ENCODE measurements at places on chromosomes 4 and X.

- no peak for DNase-seq
Measured at GRCh38 chr4:78551420-78552351, at the start of gene ANXA3. ANXA3 (plus strand) TSS chr4:78551770; CDS start chr4:78554474, 2,704 bp downstream.

DNA sequence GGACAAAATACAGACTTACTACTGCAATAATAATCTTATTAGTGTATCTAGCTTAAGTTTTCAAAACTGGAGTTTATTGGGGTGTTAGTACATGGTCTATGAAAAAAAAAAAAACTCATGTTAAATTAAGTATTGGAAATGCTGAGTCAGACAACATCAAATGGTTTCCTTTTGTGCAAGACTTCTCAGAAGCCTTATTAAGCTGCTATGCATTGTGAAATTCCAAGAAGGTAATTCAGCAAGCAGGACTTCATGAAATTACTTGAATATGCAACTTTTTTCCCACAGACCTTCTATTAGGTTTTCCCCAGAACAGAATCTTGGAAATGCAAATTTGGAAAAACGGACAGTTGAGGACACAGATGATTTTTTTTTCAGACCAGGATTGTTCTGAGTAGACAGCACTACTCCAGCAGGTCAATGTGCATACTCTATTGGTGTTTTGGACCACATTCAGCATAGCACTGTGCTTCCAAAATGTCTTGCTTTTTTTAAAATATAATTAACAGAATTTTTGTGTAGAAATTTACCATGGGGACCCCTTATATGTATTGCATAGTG, 568.8 kb upstream of the TENM3 start:
- DNase-seq = no peak

DNA sequence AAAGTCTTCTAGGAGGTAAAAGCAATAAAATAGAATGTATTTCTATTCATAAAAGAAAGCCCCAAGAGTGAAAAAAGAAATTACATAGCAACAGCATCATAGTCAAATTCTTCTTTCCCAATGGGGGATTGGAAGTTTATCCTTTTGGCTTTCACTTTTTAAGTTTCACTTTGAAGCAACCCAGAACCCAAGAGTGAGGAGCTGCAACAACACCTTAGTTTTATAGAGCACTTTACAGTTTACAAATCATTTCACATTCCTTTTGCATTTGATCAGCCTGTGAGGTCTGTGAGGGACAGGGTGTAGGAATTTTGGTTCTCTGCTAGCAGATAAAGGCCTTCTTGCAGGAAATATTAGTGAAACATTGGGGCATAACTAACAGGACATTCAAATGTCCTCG, 112.0 kb upstream of the NDP start:
- DNase-seq = no peak

GRCh38 chr4:112060212-112060611, 85.0 kb upstream of the FAM241A start:
- no peak for DNase-seq

DNA sequence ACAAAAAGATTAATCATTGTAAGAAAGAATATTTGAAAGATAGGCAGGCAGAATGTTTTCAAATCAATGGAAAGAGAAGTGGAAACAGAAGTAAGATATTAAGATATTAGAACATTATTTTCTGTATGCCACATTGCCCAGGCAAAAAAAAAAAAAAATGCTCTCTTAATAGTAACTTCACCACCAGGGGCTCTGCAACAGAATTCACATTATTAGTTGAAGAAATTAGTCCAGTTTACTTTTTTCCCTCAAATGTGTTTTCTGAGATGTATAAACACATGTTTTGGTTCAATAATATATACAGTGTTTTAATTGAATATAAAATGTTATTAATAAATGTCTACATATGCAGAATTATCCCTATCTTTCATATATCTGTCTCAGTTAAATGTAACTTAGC, 78.0 kb upstream of the ADAD1 start:
- DNase-seq = no peak

DNA sequence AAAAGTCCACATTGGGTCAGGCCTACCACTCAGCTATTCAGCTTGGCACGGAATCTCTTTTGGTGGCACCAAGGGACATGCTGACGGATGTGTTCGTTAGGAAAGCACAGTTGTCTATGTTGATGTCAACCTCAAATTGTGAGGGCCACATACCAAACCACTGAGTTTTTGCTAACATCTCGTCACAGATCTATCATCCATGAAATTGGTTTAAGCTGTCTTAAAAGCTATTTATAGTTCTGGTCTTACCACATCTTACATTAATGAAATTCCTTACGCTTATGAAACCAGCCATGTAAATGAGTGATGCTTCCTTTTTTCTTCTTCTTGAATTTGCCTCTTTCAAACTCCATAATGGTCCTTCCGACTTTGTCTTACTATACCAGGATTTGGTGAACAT, 101.5 kb downstream of the MGST2 start:
- DNase-seq = no peak

- no peak for DNase-seq
Measured at GRCh38 chrX:149004936-149005335, 500.2 kb downstream of the IDS start.

DNA sequence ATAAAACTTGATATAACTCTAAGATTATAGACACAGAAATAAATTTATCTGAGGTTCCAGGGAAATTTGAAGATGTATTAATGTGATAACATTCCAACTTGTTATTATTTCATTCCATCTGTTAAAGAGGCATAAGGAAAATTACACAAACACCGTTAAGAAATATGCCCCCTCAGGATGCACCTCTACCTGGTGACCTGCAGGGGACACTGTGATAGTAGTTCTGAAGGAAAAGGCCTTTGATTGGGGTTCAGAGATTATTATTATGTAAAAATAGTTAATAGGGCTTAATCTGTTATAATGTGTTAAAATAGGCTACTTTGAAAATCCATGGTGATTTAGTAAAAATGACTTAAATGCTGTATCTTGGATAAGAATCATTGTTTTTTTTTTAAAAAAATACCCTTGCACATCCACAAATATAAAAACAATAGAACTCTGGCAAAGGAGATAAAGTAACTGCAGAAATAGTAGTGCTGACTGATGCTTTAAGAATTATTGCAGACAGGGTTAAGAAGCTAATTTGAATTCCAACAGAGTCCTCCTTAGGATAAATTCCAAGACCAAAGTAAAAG, 6.1 kb upstream of the ABRAXAS1 start:
- DNase-seq = peak; percentile 11

DNA sequence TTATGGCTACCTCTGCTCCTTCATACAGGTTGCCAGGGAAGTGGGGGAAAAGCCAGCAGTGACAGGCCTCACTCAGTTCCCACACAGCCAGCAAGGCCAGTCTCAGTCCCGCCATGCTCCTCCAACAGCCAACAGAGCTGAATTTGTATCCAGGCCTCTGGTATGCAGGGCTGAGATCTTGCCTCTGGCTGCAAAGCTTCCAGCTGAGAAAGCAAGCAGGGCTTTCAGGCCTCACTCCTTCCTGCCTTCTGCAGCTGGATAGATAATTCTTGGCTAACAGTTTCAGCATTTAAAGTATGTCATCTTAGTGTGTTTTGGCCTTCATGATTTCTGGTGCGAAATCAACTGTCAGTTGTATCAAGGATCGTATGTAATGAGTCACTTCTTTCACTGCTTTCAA, 103.6 kb downstream of the GNL3L start:
- DNase-seq = no peak

DNA sequence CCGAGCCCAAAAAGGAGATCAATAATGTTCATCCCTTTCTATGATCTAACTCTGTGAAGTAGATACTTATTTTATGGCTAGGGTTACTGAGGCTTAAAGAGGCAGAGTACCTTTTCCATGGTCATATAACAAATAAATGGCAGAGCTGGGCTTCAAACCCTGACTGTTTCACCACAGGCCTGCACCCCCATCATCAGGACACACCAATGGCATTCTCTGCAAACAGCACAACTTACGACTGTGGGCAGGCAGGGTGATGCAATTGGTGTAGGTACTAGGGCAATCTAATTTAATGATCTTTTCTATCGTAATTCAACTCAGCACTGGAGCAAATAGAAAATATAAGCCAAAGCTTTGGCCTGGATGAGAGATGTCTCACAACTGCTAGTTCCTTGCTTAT, 118.8 kb upstream of the CBR4 start:
- DNase-seq = no peak

DNA sequence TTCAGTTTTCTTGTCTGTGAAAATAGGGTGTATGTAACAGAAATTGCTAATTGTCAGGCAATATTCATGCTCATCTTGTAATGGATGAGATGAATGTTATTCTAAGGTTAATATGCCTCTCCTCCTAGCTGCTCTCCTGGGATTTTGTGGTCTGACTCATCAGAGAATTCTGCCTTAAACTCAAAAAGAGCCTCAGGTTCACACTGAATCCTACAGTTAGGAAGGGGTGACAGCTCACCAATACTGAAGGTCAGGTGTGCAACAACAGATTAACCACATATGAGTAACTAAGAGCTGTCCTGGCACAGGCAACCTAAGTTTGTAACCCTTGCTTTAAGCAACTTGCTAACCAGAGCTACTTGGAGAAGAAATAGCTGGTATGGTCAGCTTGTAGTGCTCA, 197.7 kb downstream of the SPATA18 start:
- no peak for DNase-seq

DNA sequence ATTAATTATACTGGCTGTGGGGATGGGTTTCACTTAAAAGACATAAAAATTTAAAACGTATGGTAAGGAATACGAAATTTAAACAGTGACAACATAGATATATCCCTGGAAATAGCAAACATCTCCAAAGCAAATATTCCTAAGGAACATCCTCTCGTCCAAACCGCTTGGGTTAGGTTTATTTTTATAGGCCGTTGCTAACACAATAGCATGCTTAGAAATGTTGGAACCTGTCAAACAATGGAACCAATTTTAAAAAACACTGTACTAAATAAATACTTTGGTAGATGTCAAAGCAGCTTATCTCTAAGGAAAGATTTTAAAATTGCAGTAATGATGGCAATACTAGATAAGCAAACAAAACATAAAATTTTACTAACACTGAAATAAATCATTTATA, 45.4 kb downstream of the SEC24D start:
- DNase-seq = no peak

DNA sequence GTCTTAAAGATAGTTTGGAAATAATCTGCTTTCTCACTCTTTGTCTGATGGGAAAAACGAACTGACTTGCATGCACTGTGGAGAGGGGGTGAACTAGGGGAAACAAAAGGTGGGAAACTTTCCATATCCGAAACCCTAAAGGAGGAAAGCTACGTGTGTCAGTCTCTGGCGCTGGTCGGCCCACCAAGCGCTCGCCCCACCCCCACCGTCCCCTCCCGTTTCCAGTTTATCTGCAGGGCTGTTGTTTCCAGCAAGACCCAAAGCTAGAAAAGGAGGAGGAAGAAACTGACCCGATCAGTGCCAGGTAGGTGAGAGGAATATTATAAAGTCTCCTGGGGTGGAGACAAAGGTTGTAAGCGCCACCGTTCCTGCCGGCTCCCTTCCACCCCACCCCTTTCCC, 552 bp downstream of the TCEAL9 start:
- DNase-seq = peak; percentile 22

GRCh38 chrX:110748256-110748806, 47.3 kb downstream of the CHRDL1 start:
- no peak for DNase-seq

DNA sequence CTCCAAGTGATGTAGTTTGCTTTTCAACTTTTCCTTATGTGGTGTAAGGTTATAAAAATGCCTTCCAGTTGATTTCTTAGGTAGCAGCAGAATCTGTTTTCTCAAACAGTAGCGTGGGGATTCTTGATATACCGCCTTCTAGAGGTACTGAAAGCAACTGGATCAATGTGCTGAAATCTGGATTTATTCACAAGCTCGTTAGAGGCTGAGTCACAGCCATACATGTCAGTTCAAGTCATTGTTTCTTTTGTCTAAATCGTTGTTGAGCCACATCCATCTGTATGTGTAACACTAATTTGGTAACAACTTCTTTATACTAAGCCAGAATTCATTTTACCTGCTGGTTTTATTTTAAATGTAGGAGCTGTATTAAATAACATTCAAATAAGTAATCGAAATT, 200.0 kb upstream of the MAD2L1 start:
- no peak for DNase-seq

- no peak for DNase-seq
Measured at GRCh38 chr4:153161226-153161963, 42.8 kb upstream of the TRIM2 start.

- no peak for DNase-seq
Measured at GRCh38 chr4:158667651-158668198, 4.0 kb downstream of the C4orf46 start.

DNA sequence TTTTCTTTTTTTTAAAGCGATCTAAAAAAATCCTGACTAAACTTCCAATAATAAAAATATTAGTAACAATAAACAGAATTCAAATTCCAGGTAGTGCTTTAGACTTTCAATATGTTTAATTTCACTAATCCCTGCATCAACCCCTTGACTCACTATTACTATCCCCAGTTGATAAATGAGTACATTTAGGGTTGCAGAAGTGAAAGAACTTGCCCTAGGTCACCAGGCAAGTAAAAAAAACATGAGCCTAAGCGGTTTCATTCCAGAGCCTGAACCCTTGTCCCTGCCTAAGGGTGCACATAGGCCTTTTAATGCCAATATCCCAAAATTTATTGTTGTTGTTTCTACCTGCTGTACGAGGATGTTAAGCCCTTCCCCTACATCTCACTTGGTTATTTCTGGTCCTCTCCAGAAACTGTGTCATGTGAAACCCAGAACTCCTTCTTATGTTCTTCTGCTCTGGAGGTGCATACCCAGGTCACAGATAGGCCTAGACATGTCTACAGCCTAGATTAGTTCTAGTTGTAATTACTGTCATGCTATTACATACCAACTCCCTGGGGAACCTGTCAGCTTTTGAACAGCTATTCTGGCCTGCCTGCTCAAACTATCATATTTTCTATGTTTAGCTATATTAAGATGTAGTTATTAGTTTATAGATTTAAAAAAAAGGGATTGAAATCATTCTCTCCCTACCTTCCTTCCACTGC, 244.5 kb upstream of the PITX2 start:
- no peak for DNase-seq

- DNase-seq = no peak
Measured at GRCh38 chr4:100679926-100680325, 162.1 kb upstream of the EMCN start.

DNA sequence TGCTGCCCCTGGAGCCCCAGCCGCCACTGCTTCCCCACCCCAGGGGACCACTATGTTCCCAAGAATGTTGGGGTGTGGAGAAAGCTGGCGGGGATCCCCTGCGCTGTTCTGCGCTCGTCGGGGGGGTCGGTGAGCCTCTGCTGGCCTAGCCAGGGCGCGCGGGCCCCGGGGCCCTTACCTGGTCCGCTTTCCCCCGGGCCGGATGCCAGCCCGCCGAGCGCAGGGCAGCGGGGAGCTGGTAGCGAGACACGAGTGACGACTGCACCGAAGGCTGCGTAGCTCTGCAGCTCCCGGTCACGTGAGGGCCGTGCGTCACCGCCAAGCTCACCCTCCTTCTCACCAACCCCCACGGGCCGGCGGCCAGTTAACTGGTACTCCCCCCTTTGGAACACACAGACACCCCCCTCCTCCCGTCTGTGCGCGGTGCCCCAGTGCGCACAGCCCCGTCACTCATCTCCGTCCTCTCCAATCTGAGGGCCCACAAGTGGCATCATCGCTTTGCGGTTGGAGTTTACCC, at the start of gene BEX1:
BEX1 (minus strand) TSS at position 254 of the 517 bp plus-strand sequence. CDS start 897 bp downstream, outside the sequence.
- DNase-seq = peak; percentile 86

GRCh38 chr4:1382776-1383727, 23.2 kb downstream of the NKX1-1 start:
- no peak for DNase-seq

- DNase-seq = no peak
Measured at GRCh38 chr4:1109898-1110506, 3.4 kb downstream of the RNF212 start.
